ENCODE measurements at places on chromosomes 3 and 15.

DNA sequence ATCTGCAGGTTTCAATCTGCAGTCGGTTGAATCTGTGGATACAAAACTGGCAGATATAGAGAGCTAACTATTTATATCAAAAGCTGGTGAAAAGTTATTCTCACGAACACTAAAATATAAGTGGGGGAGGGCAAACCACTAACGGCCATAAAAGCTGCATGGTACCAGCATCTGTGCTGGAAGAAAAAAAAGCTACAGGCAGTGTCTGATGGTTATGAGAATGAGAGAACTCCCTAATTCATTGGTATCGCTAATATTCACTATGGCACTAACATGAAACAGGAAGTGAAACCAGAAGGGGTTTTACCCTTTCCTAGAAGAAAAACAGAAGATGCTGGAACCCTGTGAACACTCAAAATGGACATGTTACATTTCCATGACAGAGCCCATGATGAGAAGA, 15.9 kb downstream of the CEP70 start:
- no peak for DNase-seq

GRCh38 chr3:42562047-42562907, 19.5 kb downstream of the SEC22C start:
- no peak for DNase-seq

DNA sequence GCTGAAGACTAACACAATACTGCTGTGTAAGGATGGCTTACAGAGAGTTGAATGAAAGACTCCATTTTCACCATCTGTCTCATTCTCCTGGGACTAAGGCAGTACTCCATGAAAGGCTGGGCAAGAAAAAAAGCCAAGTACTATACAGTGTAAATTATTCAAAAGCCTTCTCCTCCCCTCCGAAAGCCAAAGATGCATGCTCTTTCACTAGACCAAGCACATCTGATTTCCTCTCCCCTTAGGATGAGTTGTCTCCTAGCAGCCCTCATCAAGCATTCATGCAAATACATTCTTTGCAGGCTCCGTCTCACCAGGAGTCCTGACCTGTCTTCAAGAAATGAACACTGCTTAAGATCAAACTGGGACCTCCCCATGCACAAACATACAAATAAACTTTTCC, 133.5 kb upstream of the THBS1 start:
- DNase-seq = no peak

- DNase-seq = no peak
These were observed 25.0 kb upstream of the DGKG start for GRCh38 chr3:186386883-186387560.

DNA sequence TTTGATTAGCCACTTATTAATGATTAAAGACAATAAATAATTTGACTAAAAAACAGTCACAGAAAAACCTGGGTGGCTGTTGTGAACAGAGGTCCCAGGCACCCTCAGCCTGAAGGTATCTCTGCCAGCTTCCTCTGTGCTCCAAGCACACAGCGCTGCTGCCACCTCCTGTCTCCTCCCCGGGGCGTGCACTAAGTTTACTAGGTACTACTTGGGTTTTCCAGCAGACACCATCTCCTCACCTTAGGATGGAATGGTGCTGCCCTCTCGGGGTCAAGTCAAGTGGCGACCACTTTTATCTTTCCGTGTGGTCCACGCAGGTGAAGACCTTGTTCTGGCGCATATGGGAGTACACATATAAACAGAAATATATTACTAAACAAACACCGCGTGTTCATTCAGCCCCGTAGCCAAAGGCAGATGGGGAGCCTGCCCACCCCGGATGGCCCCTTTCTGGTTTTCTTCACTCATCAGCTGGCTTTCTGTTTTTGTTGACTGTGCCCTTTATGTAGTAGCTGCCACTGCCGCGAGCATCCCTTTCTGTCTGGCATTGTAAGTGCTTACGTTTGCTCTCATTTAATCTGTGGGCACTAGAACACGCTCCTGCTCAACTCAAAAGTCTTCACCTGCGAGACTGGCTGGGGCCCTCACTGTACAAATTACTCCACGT, 128.0 kb downstream of the LRIG1 start:
- DNase-seq = no peak

- DNase-seq = no peak
These were observed 63.5 kb downstream of the KAT2B start for GRCh38 chr3:20103731-20104130.

DNA sequence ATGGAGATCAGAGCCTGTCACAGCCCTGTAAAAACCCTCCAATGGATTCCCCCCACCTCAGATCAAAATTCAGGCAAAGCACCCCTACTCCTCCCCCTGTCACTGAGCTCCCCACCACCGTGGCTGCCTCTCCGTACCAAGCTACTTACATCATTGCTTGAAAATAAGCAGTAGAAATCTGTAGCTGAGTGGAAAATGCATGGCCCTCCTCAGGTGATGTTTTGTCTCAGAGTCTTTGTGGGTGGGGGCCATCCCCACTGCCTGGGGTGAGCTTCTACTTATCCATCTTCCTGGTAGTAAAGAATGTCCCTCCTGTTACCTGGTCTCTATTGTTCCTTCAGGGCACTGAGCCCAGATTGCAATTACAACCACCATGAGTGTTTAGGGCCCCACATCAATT, 34.5 kb downstream of the SLCO2A1 start:
- DNase-seq = no peak

- DNase-seq = no peak
These were observed 111.1 kb downstream of the TPRA1 start for GRCh38 chr3:127479449-127479848.

DNA sequence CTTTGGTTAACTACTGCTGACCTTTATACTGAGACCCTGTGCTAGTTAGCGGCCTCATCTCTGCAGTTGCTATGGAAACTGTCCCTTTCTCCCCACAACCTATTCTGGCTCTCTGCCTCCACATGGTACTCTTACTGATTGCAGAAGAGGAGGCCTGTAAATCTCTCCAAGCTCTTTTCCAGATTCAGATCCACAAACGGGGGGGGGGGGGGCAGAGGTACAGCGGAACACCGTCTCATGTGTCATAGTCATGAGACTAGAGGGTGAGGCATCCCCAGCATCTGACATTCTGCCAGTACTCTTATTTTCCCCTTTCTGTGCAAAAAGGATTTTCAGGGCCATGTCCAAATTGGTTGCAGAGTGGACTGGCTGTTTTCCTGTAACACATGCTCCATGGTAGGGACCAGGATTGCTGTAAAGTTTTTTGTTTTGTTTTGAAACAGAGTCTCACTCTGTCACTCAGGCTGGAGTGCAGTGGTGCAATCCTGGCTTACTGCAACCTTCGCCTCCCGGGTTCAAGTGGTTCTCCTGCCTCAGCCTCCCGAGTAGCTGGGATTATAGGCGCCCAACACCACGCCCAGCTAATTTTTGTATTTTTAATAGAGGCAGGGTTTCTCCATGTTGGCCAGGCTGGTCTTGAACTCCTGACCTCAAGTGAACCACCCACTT, 8.3 kb upstream of the MAP1A start:
- DNase-seq = no peak

- DNase-seq = no peak
These were observed 121.8 kb downstream of the SSR3 start for GRCh38 chr3:156433138-156433537.

GRCh38 chr3:27216955-27217552, 152.1 kb downstream of the NEK10 start:
- DNase-seq = no peak

DNA sequence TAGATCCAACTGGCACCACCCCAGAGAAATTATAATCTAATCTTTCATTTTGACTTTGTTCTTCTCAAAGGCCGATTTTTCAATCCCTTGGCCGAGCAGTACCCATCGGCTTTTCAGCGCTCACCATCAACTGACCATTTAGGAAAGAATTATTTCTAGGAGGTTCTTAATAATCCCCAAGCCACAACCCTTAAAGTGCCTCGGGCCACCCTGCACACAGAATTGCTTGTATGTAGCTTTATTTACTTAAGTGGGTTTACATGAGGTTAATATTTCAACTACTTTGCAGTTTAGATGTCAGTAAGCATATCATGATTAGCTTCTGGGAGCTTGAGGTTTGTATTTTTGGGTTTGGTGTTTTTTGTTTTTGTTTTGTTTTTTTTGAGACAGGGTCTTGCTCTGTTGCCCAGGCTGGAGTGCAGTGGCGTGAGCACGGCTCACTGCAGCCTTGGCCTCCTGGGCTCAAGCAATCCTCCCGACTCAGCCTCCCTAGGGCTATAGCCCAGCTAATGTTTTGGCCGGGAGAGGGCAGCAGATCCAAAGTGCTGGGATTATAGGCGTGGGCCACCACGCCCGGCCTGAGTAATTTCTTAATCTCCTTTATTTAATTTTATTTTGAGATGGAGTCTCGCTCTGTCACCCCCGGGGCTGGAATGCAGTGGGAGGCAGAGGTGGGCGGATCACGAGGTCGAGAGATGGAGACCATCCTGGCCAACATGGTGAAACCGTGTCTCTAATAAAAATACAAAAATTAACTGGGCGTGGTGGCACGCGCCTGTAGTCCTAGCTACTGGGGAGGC, 801 bp upstream of the CDAN1 start:
- no peak for DNase-seq

GRCh38 chr3:5022966-5023776, 43.9 kb downstream of the BHLHE40 start:
- no peak for DNase-seq

DNA sequence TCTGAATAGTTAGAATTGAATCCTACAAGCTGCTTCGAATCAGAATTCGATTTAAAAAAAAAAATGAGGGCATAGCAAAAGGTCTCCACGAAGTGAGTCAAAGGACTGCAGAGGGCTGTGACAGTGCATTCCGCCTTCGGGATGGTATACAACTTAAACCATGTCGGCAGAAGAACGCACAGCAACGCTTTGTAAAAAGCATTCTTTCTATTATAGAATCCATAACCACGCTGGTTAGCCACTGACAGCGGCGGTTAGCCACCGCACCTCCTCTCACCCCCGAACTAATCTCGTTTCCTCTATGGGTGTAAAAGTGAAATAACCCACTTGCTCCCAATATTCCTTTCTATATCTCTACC, 664 bp upstream of the PIK3CA start:
- DNase-seq = peak; percentile 72

DNA sequence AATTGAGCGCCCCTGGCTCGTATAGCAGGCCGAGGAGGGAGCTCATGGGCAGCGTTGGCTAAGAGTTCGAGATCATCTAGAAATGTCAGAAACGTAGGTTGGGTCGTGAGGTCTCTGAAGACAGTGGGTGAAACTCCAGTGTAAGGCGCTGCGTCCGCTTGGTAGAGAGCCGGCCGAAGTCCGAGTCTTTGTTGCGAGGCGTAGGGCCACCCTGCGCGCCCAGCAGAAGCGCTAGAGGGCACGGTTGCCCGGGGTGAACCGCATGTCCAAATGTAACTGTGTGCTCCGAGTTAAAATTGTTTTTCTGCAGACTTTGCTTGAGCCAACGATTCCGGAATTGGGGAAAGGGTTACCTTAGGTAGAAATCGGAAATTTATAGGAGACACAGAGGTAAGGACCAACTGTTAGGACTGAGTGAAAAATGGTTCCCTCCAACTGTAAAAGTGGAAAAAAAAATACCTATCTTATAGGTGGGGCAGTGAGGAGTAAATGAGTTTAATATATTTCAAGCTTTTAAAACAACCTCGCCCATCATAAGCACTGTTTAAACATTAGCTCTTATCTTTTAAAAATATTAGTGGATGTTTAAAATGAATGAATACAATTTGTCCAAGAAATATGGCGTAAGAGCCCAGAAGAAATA, 993 bp upstream of the SIAH2 start:
- DNase-seq = no peak

GRCh38 chr3:122416966-122417365, 1.1 kb upstream of the WDR5B start:
- no peak for DNase-seq

DNA sequence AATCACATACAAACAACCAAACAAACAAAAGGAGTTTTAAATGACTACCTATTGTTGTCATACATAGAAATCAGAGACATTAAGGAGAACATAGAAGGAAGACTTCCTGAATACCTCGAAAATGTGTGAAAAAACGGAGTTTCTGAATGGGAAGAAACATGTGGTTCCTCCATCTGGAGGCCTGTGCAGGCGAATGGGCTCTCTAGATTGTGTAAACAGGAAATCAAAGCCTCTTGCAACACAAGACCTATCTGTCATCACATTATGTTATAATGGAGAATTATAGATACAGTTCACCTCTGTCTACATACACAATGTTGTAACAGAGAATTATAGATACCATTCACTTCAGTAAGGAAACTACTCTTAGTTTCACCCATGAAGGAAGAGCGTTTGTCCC, 44.1 kb downstream of the RUBCN start:
- DNase-seq = no peak

DNA sequence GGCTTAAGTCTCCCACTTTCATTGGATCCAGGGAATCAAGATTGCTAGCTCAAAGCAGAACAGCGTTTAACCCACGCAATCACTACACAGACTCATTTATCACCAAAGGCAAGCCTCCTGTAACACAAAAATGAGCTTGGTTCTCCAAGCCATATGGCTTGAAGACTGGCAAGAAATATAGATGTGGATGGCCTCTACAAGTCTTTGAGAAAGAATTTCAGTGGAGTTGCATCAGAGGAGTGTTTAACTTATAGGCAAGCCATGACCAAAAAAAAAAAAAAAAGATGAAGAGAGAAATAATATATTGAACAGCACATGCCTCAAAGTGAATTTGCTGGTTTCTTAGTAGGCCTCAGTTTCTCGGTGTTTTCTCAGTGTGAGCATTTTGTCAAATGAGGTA, 27.3 kb downstream of the PDZRN3 start:
- no peak for DNase-seq

- no peak for DNase-seq
These were observed 17.6 kb downstream of the IFT80 start for GRCh38 chr3:160381470-160381869.

GRCh38 chr15:76588811-76589747, 252.5 kb downstream of the ISL2 start:
- no peak for DNase-seq

DNA sequence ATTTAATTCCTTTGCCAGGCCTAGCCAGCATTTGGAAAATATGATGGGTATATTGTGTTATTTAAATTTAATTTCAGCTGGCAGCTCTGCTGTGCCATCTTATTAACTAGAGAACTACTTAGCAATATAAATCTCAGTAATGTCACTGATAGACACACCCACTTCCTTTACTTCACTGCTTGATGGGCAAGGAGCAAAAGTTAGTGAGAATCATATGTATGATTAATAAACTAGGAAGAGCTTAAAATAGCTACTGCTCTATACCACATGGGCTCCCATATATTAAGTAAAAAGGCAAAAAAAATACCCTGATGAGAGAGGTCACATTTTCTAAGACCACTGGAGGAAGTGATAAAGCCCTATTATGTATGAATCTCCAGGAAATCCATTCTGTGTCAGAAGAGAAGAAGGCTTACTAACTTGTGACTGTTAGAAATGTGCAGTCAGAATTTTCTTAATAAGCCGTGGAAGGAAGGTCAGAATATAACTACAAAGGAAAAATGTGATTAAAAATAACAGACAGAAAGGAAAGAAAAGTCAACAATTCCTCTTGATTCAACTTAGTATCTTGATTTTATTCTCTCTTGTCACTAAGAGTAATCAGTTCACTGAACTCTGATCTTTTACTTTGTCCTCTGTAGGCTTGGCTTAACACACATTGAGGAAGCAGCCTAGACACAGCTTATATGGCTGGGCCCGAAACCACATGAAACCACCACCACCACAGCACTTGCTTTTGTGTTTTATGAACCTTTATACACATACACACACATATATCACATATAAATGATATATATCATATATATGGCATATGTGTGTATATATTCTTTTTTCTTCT, 1233.9 kb upstream of the ALCAM start:
- DNase-seq = no peak

- no peak for DNase-seq
These were observed 23.7 kb downstream of the TPRA1 start for GRCh38 chr3:127566833-127567232.

- DNase-seq = no peak
These were observed 8.3 kb downstream of the LRRC3B start for GRCh38 chr3:26630669-26631389.

- DNase-seq = no peak
These were observed 6.7 kb downstream of the CX3CR1 start for GRCh38 chr3:39273119-39273518.
